ENCODE measurements at places on chromosomes 1 and 21. TPM values are rescaled to one million over a fixed set of nuclear protein-coding genes. Genes with fewer than 3 reads are reported as not detected.
A peak's percentile ranks its signal among the peaks of the same experiment; 100 is the strongest.

DNA sequence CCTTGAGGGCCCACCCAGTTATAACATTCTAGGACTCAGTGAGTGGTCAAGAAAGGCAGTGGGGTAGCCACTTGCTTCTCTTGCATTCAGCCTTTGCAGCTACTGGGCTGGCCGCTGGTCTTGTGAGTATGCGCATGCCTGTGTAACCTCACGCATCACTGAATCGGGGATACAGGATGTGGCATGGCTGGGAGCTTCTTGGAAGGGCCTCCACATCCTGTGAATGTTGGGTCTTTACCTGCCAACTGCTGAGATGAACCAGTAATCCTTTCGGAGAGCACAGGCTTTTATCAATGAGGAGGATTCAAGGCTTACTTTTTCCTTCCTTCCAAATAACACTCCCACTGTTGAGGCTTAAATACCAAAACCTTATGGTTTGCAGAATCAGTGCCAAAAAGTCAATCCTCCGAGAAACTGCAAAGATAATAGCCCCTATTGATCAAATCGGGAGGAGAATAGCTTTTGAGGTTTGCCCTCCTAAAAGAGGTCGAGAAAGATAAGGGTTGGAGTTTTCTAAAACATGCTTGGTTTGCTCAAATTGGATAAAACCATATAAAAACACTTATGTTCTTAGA lies 198.9 kb upstream of the UBE2U start:
- no peak for DNase-seq

AKNAD1 gene
- 2.8 TPM for polyA plus RNA-seq

AZIN2 gene
- 5.2 TPM for polyA plus RNA-seq

- DNase-seq, result no peak
Observed at GRCh38 chr1:36076979-36077573, 6.8 kb upstream of the TEKT2 start.

DNA sequence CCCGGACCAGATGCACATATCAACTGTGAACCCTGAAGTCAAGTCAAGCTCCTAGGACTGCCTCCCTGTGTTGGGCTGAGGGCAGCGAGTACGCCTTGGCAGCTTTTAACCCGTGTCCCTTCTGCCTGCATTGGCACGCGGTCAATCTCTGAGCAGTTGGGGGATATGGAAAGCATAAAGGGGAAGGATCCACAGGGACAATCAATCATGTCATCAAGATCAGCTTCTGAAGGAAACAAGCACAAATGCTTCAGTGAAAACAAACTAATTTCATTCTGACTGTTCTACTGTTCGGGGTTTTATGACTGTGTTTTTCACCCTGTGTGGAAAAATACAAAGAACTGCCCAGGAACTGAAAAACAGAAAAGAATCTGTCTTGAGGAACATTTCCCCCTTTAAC lies 106.2 kb downstream of the RUNX1 start:
- no peak for DNase-seq

DNA sequence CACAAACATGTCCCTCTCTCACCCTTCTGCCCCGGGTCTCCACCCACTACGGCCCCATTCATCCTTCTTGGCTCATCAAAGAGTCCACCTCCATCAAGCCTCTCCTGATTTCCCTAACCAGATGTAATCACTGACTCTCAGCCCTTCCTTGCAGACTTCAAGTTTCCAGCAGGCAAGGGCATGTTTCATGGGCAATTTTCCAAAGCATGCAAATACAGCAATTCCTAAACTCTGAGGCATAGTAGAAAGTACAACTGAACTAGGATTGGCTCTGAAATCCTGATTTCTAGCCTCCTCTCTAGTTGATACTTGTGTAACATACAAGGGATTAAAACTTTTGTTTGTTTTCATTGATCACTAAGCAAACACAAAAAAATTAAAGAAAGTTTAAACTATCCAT lies 109.1 kb upstream of the GADD45A start:
- DNase-seq, result no peak

- DNase-seq, result no peak
Observed at GRCh38 chr1:54476530-54477109, 70.4 kb upstream of the SSBP3 start.

DNA sequence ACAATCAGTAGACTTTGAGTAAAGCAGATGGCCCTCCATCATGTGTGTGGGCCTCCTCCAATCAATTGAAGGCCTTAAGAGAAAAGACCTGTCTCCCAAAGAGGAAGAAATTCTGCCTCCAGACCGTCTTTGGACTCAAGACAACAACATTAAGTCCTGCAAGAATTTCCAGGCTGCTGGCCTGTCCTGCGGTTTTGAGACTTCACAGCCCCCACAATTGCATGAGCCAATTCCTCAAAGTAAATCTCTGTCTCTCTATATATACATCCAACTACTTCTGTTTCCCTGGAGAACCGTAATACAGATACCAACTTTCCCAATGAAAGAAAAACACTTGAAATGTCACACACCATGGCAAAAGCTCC lies 16.4 kb downstream of the REG4 start:
- DNase-seq, result no peak

GRCh38 chr1:18691648-18692047 lies 61.0 kb downstream of the PAX7 start:
- DNase-seq, result no peak

GRCh38 chr1:213680677-213681325 lies 307.0 kb upstream of the PROX1 start:
- no peak for DNase-seq

DNA sequence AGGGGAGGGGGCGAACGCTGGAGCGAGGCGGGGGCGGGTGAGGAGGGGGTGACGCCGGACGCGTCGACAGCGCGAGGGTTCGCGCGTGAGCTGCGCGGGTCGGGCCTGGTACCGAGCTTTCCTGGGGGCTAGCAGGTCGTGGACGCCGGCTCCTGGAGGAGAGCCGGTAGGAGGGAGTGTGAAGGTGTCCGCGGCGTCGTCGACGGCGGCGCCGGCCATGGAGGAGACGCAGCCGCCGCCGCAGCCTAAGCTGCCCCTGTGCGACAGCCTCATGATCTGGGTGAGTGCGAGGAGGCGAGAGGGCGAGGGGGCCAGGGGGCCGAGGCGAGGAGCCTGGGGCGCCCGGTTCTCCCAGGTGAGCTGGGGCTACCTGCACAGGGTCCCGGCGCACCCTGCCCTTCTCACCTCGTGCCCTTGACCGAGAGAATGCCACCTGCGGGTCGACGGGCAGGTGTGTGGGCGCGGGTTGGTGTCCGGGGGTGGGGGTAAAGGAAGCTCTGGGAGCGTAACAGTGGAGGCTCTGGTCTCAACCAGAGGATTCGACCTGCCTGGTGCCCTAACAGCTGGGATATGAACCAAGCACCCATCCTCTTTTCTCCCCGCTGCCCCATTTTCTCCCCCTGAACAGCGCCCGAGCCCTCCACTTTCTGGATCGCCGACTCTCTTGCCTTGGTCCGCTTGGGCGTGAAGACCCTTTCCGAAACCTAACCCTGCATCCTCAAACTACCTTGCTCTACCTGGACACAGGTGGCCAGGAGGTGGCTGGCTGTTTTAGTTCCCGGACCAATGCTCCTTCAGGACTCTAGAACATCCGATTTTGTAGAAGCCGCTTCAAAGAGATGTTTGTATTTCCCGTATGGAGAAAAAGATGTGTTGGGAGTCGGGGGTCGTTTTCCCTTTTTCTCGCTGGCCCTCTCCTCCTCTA lies at the start of gene HOOK1:
TSS of gene HOOK1 (plus strand) at position 49 of the 925 bp plus-strand sequence. CDS start at position 218, 169 bp downstream.
- DNase-seq, result peak; percentile 3

- no peak for DNase-seq
Observed at GRCh38 chr21:34227386-34227852, 136.4 kb upstream of the KCNE2 start.

DNA sequence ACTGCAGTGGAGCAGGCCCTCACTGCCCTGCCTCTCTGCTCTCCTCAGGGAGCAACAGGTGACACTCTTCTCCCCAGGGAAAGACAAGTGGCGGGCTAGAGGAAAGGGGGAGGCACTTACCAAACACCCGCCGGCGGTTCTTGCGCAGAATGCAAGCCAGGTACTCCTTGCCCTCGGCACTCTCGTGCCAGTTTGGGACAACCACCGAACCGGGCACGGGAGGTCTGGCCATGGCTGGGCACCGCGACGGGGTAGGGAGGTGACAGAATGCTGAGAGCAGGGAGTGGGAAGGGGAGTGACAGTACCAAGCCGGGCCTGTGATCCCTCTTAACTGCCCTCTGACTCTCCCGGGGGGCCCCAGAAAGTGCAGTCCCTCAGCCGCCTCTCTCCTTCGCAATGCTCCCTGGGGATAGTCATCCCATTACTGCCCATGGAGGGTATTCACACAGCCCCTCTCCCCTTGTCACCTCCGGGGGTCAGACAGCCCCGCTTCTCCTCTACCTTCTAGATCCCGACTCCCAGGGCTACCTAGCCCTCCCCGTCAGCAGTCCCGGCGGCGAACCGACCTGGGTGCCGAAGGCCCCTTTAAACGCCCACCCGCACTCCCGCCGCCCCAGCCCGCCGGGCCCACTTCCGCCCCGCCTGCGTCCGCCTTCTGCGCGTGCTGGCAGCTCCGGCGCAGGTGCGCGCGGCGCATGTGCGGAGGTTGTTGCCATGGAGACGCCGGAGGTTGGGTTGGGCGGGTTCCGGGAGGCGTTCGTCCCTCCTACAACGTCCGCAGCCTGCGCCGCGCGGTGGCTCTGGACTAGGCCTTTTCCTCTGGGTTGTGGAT lies at the start of gene CPLANE2:
TSS of gene CPLANE2 (minus strand) at position 673 of the 832 bp plus-strand sequence. CDS start at position 232, 441 bp downstream.
- DNase-seq, result peak; percentile 97

DNA sequence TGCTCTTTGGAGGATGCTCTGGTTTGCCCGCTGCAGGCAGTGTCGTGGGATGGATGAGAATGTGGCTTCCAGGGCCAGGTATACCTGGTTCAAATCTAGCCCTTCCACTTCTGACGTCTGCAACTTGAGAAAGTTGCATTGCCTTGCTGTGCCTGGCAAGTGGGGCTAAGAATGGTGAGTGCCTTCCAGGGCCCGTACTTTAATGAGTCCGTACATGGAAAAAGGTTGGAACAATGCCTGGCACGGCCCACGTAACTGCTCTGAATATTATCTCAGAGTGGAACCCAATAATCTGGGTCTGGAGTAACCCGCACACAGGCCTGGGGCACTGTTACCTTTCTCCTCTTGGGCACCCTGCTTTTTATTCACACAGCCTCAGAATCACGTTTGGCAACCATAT lies 146.7 kb upstream of the EDN2 start:
- DNase-seq, result no peak

GRCh38 chr1:30803562-30803961 lies 46.0 kb upstream of the LAPTM5 start:
- no peak for DNase-seq

GRCh38 chr1:36882536-36883285 lies 151.6 kb downstream of the GRIK3 start:
- DNase-seq, result no peak

DNA sequence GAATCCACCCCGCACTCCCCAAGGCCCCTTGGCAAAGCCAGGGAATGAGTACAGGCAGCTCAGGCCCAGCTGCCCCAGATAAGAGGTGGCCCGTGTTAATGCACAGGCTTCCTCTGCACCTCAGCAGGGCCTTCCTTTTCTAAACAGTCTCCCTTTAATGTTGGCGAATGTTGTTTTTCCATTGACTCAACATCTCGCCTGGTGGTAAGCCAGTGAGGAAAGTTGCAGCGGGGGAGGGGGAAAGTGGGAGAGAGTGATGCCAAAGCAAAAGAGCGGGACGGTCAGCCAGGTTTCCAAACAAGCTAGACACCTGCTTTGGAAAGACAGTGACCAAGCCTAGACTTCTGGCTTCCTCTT lies 10.3 kb upstream of the PROX1 start:
- DNase-seq, result peak; percentile 65

DNA sequence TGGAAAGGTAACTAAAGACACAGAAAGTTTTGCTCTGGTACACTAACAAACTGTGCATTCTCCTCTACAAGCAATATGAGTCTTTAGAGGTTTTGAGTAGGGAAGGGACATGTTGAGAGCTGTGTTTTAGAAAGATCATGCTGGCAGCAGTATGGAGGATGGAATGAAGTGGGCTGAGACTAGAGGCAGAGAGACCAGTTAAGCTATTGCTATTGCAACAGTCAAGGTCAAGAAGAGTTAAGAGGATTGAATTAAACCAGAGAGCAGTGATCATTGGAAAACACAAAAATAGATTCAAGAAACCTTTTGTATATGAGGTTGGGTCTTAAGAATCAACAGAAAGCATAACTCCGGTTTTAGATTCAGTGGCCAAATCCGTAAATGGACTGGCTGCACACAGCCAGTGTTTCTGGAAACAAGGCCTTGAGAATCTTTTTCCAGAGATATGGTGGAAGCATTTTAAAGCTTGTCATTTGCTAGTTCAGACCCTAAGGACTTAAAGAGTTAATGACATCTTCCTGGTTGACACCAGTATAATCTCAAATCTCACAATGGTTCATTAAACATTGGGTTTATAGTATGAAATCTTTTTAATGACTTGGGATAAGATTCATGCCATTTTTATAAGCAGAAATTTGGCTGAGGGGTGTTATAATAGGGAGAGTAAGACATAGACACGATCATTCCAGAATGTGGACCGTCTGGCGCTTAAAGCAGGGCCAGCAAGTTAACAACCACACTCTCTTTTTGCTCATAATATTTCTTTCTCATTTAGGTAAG lies 177.9 kb downstream of the NR5A2 start:
- DNase-seq, result no peak

ST6GALNAC3 gene
- polyA plus RNA-seq, result 3.7 TPM

RBM34 gene
- 59.7 TPM for polyA plus RNA-seq

DNA sequence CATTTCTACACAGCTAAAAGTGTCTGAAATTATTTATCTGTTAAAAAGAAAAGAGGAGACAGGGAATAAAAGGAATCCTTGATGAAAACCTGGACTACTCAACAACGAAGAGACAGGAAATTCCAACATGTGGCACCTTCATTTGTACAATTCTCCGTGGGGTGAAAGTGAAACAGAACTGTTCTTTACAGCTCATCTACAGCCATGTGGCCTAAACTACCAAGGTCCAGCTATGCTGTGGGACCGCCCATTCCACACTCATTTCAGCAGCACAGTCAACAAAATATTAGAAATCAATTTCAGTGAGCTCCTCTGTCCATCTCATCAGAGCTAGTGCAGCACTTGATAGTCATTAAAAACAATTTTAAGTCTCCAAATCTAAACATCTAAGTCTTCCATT lies 44.0 kb downstream of the UBR4 start:
- no peak for DNase-seq

RIPPLY3 gene
- polyA plus RNA-seq, result 0.17 TPM

ABCG1 gene
- polyA plus RNA-seq, result 9.8 TPM

DNA sequence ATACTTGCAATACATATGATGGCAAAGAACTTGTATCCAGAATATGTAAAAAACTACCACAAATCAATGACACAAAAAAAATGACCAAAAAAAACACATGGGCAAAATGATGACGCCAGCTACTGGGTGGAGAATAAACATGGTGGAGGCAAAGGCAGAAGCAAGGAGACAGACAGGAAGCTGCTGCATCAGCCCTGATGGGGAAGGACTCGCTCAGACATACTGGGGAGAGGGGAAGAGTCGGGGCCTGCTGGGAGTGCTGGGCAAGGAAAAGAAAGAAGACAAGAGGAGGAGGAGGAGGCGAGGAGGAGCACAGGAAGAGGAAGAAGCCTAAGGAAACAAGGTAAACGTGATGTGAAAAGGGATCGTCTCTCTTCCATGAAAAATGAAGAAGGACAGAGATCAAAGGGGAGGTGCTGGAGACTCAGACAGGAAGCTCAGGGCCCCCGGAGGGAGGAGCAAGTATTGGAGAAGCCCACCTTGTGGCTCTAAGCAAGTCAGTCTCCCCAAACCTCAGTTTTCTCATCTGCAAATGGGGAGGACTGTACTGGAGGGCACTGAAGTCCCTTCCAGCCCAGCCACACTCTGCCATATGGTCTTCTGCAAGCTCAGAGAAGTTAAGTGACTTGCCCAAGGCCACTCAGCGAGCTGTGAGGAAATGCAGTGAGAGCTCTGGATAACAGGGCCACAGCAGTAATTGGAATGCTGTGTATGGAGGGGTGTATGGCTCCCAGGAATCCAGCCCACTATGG lies 24.2 kb downstream of the OLFML2B start:
- no peak for DNase-seq
